Omental fat pad (tissue), 4 donors: ENCODE measurements at places on chromosomes 3 and 15. TPM values are rescaled to one million over a fixed set of nuclear protein-coding genes. Genes with fewer than 3 reads are reported as not detected.

The SAMD7 gene
- not detected for total RNA-seq

The RAB27A gene
- 11.6 TPM for total RNA-seq

The IREB2 gene
- 33.1 TPM for total RNA-seq

The GOLGA8K gene
- total RNA-seq = 0.28 TPM

- no peak for DNase-seq
Measured at GRCh38 chr15:81268881-81269601, 54.9 kb downstream of the STARD5 start.

- no peak for DNase-seq
Measured at GRCh38 chr3:123323781-123324180, 122.0 kb downstream of the SEC22A start.

GRCh38 chr3:114527036-114527644 is 233.3 kb downstream of the TIGIT start:
- DNase-seq = no peak

DNA sequence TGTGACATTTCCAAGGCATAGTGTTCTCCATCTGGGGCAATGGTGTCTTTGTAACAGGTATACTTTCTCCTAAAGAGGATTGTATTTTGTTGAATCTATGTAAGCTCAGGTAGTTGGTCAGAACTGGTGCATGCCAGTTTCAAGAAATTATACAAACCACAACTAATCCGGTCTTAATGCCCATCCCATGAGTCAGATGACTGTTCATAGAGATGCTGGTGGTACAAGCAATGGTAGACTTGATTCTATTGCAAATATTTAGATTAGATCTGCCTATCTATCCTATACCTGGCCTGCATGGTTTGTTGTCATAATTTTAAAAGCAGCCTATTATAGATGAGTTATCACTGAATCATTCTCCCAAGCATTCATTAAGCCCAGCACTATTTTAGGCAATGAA is 43.5 kb downstream of the ATP13A5 start:
- no peak for DNase-seq

DNA sequence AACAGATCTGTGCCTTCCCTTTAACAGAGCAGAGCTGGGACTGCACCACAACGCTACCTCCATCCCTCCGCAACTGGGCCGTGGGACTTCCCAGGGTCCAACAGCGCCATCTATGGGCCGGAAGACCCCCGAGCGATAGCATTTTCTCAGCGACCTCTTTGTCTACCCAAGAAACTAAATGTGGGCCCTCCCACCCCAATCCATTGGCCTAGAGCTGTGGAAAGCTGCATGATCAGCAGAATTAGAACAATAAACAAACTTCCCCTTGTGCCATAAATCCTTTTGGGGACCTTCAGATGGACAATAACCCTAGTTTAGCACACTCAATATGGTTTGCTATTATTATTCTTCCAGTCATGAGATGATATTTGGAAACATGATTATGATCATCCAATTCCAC is 74.8 kb upstream of the NTRK3 start:
- no peak for DNase-seq

DNA sequence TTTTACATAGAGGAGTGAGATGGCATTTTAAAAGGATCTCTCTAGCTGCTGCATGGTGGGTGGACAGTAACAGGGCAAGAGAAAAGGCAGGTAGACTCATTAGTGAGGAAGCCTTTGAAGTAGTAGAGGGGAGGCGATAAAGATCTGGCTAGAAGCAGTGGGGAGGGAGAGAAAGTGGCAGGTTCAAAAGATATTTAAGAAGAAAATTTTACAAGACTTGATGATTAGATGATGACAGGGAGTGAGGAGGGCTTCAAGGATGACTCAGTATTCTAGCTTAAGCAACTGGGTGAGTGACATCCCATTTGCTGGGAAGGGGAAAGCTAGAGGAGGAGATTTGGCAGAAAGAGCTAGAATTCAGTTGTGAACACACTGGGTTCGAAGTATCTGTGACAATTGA is 3.8 kb upstream of the BRPF1 start:
- no peak for DNase-seq
